A549 treated with CORT108297 at 1 μM for 4 hours (cell line): ENCODE measurements at places on chromosomes 16 and 17. TPM values are rescaled to one million over a fixed set of nuclear protein-coding genes. Genes with fewer than 3 reads are reported as not detected.

The TM4SF5 gene
- 0.51 to 1.2 TPM (median 0.90 TPM) in 5 replicates for total RNA-seq

The KDM6B gene
- 14.0 to 19.7 TPM (median 16.6 TPM) in 5 replicates for total RNA-seq

The TP53TG3 gene
- total RNA-seq = 0.39 to 1.1 TPM (median 0.60 TPM) in 5 replicates

The PIRT gene
- total RNA-seq = not detected in 5 replicates

The IRX6 gene
- 0.02 TPM in 1 of 5 replicates, not detected in the others for total RNA-seq

The TBC1D3G gene
- total RNA-seq = not detected in 5 replicates

The DBNDD1 gene
- 47.3 to 65.3 TPM (median 63.9 TPM) in 5 replicates for total RNA-seq

The ST3GAL2 gene
- total RNA-seq = 18.8 to 25.0 TPM (median 24.7 TPM) in 5 replicates
